ENCODE measurements at places on chromosomes 1 and 21.

DNA sequence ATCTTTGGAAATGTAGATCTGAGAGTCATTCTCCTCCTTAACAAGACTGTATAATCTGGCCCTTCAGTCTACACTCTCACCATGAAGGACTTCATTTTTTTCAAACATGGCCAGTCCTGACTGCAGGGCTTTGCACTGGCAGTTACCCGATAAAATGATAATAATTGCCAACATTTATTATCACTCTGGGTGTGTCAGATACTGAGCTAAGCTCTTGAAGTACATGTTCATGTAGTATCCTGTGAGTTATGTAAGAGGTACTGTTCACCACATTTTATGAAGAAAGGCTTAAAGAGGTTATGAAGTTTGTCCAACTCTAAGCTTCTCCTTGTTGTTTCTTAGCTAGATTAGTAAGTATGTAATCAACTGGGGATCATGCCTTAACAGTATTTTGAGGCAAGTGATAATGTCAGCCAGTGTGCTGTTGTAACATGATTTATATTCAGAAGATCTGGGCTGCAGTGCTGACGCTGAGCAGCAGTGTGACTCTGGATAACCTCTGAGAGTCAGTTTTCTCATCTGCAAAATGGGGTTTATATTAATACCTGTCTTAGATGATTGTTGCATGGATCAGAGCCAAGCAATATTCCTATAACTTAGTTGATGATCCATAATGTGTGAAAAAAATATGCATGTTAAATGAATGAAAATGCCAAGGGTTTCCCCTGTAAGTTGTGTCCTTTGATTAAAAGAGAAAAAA is 42.1 kb upstream of the LEPR start:
- no peak for DNase-seq

DNA sequence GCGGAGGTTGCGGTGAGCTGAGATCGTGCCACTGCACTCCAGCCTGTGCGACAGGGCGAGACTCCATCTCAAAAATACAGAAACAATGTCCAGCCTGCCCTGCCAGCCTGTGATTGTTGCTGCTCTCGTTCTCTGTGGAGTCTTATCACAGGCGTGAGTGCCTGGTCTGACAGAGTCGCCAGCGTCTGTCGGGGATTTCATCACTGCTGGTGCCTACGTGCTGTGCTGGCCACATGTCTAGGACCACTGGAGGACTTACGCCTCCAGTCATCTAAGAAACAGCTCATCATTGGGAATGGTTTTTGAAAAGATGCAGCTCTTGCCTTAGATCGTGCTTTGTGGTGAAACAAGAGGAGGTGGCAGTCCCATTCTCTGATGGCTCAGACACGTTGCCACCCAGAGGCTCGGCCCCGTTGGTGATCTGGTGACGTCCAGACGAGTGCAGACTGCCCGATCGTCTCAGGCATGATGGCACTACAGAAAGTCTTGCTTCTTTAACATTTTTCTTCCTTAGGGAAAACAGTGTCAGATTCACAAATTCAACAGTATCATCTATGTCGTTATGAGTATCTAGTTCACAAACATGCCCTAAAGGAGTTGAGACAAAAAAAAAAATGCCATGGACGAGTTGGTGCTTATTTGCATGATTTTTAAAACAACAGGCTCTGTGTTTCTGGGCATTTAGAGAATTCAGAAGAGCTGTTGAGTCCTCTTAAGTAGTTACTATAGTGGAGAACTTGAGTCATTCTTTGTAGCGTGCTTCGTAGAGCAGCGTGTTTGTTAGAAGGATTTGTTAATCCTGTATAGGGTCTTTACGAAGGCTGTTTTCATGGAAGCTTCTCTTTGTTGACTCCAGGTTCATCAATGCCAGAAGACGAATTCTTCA is 47.5 kb downstream of the CBS start:
- no peak for DNase-seq

GRCh38 chr1:228197555-228198147 is 10.2 kb upstream of the OBSCN start:
- no peak for DNase-seq

DNA sequence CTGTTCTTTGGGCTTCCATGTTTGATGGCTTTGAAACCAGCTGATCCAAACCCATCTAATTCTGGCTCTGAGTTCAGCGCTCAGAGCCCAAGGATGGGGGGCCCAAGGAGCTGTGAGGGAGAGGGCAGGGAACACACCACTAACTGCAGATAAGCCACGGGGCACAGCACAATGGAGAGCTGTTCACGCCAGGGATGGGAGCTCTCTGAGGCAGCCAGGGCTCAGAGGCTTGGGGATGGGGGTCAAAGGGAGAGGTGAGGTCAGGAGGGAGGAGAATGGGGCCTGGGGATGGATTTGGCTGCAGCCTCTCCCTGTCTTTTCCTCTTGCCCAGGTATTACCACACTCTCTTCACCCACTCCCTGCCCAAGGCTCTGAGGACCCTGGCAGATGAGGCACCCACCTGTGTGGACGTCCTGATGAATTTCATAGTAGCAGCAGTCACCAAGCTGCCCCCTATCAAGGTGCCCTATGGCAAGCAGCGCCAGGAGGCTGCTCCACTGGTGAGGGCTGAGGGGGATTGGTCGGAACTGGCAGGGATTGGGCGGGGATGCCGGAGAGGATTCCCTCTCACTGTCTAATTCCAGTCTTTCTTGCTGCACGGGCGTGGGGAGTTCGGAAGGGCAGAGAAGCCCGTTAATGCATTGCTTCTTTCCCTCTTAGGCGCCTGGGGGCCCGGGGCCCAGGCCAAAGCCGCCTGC is 11.3 kb downstream of the SLC30A2 start:
- DNase-seq: no peak

GRCh38 chr21:41774467-41775148 is 7.8 kb upstream of the RIPK4 start:
- DNase-seq: no peak

- no peak for DNase-seq
Observed at GRCh38 chr21:17506951-17507350, 5.9 kb upstream of the CXADR start.

GRCh38 chr1:113534130-113534817 is 144.0 kb downstream of the MAGI3 start:
- DNase-seq: no peak

DNA sequence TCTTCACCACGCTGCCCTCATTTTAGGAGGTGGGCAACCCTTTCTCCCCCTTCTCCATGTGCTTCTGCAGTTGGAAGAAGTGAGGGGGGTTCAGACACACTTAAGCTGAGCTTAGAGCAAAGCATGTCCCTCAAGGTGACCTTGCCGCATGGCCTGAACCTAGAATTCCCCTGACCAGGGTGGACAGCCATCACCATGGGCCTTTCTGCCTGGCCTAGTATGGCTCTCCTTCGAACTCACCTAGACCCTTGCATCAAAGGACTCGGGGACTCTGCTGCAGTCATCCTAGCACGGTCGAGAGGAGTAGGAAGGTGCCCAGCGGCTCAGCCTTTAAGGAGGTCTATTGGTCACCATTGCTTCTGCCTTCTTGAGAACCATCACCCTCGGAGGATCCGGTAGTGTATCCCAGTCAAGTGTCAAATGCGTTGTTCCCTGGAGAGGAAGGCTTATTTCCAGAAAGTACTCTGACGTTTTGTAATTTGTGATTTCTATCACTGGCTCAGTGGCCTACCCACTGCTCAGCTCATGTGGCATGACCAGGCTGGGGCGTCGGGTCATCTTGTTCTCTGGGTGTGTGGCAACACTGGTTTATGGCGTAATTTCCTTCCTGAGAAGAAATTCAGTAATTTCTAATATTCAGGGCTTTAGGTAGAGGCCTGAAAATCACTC is at the start of gene KCNE1:
Gene KCNE1 (minus strand): TSS at position 424 of the 669 bp plus-strand sequence. CDS start 62,576 bp downstream, outside the sequence.
- no peak for DNase-seq

- DNase-seq: no peak
Observed at GRCh38 chr21:43825936-43826622, 36.7 kb downstream of the RRP1 start.

DNA sequence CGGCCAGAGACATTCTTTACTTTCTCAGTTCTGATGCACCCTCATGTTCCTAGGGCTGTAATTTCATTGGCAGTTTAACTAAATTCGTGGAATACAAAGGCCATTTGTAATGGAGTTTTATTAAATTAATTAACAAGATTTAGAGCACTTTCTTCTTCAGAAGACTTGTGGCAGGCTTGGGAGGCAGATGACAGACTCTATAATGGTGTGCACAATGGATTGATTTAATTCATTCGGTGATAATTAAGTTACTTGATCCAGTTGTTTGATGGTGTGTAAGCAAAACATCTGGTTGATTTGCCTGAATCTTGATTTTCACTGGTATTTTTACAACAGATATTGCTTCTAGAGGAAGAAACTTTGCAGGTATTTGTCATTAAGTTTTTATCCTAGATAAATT is 361.9 kb upstream of the GREM2 start:
- DNase-seq: no peak

- DNase-seq: no peak
Observed at GRCh38 chr21:33374080-33374449, 29.1 kb upstream of the IFNGR2 start.

DNA sequence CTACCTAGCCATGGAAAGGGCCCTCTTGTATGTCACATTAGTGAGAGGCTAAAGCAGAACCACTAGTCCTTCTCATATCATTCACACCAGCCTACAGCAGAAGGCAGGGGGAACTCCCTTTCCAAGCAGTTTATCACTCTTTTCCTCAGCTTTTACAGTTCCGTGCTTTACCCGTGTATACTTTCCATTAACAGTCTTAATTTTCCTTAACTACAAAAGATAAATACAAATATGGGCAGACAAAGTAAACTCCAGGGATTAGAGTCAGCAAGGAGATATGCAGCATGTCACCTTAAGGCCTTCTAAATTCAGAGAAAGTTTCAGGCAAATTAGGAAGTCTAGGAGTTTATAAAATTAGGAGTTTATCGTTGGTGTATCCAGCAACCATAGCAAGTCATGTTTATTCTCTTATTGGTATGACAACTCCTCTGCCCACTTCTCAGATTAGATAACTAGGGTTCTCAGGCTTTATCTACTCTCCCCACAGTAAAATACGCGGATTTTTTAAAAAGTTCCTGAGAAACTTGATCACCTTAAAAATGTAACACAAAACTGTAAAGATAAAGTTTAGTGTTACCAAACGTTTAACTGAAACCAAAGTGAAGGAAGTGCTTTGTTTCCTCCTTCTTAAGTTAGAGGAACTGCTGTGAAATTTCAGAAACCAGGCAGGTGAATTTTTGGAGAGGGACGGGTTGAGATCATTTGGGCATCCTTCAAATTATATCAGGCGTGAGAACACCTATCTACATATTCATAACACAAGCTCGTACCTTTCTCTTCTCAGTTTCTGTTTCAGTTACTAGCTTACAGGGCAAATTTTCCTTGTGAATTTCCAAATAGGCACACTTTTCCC is 42.7 kb upstream of the SLC19A2 start:
- no peak for DNase-seq

- no peak for DNase-seq
Observed at GRCh38 chr21:37862536-37862935, 53.7 kb downstream of the KCNJ6 start.

- DNase-seq: peak; percentile 20
Observed at GRCh38 chr1:54404939-54405897, 976 bp downstream of the SSBP3 start.

- DNase-seq: no peak
Observed at GRCh38 chr1:202005958-202006357, 4.4 kb upstream of the ELF3 start.
